ENCODE measurements at places on chromosomes 3 and 15.

GRCh38 chr3:17753632-17753992, 11.2 kb upstream of the TBC1D5 start:
- DNase-seq = no peak

GRCh38 chr3:72738752-72739530, 109.3 kb downstream of the SHQ1 start:
- DNase-seq = no peak

- DNase-seq = no peak
Measured at GRCh38 chr3:111720681-111721380, 125.7 kb upstream of the ZBED2 start.

DNA sequence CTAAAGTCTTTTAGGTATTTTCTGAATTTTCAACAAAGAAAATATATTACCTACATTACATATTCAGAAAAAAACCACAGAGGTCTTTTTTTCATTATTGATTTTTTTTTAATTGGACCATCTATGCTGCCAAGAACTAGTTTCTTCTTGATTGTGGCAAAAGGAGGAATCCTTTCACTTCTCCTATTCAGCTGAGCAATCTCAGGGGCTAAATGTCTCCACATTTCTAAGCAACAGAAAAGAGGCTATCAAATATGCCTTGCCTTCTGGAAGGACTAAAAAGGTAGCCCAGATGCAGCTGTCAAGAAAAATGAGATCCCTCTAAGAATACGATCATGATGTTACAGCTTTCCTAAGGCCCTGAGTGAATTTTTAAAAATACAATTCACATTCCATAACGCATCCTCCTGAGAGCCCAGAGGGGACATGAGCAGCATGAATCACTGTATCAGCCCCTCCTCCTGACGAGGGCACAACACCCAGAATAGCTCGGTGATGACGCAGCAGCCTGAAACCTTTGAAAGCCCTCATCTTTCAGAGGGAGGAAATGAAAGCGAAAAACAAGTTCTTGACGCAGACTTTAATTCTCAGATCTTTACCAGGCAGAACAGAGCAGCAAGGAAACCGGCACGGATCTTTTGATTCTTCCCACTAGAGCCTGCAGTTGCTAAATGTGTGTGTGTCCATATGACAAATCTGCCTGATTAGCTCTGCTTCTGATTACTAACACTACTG, 24.6 kb downstream of the RUBCN start:
- no peak for DNase-seq

- DNase-seq = no peak
Measured at GRCh38 chr3:153591561-153592245, 429.7 kb downstream of the RAP2B start.

GRCh38 chr15:67741308-67741707, 84.0 kb upstream of the SKOR1 start:
- DNase-seq = no peak

GRCh38 chr3:168097381-168097780, 1.7 kb upstream of the GOLIM4 start:
- DNase-seq = no peak

DNA sequence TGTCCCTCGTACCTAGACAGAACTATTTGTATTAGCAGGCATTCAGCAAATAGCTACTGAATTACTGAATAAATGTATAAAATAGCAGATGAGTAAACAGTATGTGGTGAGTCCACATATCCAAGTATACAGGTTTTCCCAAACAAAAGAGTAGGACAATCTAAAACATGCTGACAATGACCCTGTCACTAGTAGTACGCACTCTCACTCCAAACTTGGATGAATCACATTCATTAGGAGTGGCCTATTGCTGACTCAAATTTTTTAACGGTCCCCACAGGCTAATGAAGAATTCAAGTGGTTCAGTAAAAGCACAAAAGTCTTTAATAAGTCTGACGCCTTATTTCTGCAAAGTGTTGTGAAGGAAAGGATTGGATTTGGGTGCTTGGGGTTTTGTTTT, 449.3 kb upstream of the THBS1 start:
- no peak for DNase-seq

- DNase-seq = no peak
Measured at GRCh38 chr3:674116-674515, 418.7 kb upstream of the CNTN6 start.

DNA sequence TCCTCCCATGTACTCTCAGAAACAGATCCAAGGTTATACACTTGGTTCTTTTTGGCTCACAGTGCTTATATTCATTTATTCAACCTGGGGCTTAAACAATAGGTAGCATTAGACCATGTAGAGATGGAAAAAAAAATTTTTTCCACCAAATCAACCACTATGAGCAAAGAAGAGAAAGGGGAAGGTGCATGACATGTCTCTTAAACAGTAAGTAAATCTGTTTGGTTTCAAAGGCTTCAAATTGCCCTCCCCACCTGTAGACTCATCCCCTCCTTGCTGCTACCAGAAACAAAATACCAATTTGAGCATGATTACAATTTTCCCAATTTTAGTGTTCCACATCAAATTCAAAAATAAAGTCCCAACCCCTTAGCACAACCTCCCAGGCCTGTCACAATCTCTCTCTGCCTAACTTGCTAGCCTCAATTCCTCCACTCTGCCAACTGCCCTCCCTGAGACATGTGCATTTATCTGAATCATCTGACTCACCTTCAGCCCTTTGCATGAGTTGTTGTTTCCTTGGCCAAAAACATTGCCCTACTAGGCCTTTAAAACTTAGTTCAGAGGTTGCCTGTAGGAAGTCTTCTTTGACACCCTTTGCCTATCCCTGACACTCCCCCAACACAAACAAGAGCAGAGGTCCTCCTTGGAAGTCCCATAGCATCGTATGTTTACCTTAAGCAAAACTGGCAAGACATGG, 30.3 kb upstream of the TSC22D2 start:
- no peak for DNase-seq

DNA sequence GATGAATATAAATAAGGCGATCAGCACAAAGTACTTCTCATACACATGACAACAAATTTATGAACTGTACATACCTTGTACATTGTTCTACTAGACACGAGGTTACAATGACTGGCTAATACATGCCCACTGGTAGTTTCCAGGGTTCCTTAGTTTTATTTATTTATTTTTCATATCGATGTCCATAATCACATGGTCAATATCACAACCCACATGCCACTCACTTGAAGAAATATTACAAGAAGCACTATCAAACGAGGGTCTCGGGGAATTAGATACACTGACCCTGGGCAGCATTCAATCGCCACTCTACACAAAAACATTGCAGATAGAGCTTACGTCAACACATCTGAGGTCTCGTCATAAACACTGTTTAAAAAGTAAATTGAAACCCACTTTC, 21.2 kb upstream of the WNT5A start:
- no peak for DNase-seq

DNA sequence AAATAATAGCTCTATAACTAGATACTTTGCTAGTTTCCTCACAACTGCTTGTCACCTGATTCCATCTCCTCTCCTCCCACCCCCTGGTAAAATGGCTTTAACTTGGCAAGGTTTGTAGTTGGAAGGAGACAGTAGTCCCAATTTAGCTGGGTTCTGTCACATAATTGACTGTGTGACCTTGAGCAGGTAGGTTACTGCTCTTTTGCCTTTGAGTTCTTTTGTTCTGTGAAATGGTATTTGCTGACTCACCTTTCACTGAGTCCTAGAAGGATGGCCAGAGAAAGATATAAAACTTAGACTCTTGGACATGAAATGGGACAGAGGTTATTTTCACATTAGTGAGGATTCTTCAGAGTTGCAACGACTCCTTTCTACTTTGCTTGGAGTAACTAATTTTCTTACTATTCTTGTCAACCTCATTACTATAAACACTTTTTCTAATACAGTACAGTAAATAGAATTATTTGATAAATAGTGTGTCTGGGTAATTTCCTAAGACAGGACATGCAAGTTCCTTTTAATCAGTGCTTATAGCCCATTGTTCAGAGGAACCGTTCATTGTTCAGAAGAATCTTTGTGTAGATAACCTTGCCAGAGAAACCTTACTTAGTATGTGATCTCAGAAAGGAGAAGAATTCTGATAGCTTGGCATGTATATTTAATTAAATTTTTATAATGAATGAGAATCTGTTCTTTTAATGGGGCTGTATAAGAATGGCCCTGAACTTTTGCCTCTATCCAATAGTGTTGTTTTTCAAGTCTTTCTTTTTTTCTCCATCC, 14.3 kb downstream of the AKAP13 start:
- no peak for DNase-seq

- no peak for DNase-seq
Measured at GRCh38 chr3:190192087-190192486, 71.4 kb upstream of the P3H2 start.

- no peak for DNase-seq
Measured at GRCh38 chr3:94159062-94159828, 96.4 kb downstream of the NSUN3 start.

DNA sequence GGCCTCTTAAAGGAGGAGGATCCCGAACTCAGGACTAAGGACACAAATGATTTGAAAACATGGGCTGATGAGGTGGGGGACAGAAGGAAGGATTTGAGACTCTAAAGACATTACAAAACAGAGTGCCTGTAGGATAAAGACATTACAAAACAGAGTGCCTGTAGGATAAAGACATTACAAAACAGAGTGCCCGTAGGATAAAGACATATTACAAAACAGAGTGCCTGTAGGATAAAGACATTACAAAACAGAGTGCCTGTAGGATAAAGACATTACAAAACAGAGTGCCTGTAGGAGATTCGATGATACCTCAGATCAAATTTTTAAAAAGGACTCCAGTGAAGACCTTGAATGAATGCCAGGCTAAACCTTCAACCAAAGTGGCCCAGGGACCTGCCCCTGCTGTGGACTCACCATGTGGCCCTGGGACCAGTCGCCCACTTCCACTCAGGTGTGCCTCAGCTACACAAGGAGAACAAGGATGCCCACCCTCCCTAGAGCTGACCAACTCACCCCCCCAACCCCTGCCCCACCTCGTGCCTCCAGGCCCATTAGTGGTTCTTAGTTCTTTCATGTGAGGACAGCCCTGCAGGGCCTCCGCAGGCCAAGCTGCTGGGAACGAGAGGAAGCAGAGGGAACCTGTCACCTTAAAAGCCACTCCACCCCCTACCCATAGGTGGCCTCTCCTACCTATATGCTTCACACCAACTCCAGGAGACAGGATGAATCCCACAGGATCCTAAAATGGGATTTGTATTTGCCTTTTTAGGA, 59.8 kb downstream of the SH3BP5 start:
- no peak for DNase-seq

- DNase-seq = no peak
Measured at GRCh38 chr3:151171145-151171757, 31.8 kb downstream of the GPR171 start.

- no peak for DNase-seq
Measured at GRCh38 chr3:122975163-122975923, 52.2 kb downstream of the SEMA5B start.

- DNase-seq = no peak
Measured at GRCh38 chr3:146178006-146178689, 17.2 kb upstream of the PLOD2 start.

GRCh38 chr3:148075771-148076716, 621.7 kb upstream of the AGTR1 start:
- peak; percentile 64 for DNase-seq

- DNase-seq = no peak
Measured at GRCh38 chr3:141476033-141476432, 10.8 kb upstream of the RASA2 start.

DNA sequence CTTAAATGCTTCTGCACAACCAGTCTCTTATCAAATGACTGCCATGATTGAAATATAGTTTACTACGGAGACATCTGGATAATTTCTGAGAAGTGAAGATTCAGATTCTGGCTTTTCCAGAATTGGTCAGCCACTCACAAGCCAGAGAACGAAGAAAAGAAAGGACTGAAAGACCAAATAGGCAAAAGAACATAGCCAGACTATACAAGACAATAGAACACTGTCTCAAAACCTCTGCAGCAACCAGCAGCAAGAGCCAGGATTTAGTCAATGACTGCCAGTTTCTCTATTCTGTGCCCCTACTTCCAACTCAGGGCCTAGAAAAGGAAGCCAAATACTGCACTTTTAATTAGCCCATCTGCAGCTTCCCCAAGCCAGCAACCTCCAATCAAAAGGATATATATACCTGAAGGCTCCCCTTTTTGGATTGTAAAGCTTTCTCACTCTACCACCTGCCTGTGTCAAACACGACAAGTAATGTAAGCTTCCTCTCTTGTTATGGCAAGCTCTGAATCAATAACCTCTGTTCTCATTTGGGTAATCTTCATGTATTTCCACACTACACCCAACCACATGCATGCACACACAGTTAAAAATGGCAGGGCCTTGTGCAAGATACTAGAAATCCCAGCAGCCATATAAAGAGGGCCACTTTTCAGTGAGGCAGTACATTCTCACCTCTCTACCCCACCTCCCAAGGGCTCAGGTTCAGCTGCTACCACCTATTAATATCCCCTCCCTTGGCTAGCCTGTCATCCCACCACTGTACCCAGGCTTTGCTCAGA, 97.1 kb downstream of the ERC2 start:
- no peak for DNase-seq

DNA sequence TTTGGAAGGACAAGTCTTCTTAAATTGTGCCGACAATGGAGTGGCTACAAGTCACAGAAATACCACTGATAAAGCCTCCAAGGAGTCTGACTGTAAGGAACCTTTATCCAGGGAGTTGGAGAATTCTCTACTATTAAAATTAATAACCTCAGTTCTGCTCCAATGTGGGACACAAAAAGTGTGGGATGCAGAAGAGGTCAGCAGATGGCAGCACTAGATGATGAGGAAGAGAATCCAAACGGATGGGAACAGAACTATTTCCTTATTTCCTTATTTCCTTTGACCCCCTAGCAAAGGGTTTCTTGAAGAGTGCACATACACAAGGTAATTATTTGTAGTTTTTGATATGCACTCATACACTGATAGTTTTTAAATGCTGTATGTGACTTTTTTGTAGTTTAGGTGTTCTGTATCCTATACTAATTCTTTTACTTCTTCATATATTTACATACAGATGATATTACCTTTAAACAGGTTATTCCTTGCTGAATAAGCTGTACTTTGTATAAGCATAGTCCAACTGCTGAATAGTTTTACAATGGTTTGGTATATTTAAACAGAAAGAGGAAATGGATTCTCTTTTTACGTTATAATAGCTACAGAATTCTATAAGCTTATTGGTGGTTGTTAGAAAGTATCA, 25.6 kb upstream of the NLGN1 start:
- DNase-seq = no peak

DNA sequence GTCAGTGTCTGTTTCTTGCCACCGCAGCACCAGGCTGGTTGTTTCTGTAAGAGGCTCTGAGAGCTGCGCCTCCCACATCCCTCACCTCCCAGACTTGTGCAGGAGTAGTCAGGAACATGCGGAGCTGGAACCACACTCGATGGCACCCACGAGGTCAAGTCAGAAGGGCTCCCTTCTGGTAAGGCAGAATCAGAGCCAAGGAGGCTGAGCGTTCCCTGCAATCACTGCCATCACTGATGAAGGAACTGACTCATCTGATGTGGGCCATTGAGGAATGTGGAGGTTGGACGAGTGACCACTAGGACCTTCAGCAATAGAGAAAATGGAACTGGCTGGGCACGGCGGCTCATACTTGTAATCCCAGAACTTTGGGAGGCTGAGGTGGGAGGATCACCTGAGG, 35.7 kb upstream of the BLM start:
- DNase-seq = no peak
